ENCODE measurements at places on chromosomes 7 and 10.

- DNase-seq, result no peak
Observed at GRCh38 chr7:36304099-36304425, 85.6 kb upstream of the ANLN start.

DNA sequence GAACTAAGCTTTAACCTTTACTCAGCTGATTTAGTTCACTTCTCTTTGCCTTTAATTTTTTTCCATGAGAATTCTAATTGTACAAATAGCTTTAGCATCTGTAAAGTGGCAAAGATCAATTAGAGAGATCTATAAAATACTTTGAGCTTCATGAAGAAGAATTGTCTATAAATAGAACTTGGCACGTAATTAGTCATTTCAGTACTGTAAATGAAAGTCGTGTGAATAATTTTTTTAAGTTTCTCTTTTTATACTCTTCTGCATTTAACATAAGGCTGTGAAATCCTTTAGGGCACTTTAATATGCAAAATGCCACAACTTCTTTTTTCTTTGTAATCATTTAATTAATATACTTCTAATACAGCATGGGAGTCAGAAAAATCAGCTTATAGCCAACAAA, 177.8 kb downstream of the CSTF2T start:
- no peak for DNase-seq

- no peak for DNase-seq
Observed at GRCh38 chr7:78959477-78959876, 494.0 kb downstream of the MAGI2 start.

GRCh38 chr10:5466451-5467206, 32.7 kb downstream of the CALML5 start:
- DNase-seq, result no peak

- no peak for DNase-seq
Observed at GRCh38 chr10:24703700-24704099, 20.0 kb downstream of the ARHGAP21 start.

Data from HCT116 (cell line).